ENCODE measurements at places on chromosomes 12 and 14.
A peak's percentile ranks its signal among the peaks of the same experiment; 100 is the strongest.

GRCh38 chr14:39396448-39396847 is 35.8 kb downstream of the FBXO33 start:
- DNase-seq = peak; percentile 28

DNA sequence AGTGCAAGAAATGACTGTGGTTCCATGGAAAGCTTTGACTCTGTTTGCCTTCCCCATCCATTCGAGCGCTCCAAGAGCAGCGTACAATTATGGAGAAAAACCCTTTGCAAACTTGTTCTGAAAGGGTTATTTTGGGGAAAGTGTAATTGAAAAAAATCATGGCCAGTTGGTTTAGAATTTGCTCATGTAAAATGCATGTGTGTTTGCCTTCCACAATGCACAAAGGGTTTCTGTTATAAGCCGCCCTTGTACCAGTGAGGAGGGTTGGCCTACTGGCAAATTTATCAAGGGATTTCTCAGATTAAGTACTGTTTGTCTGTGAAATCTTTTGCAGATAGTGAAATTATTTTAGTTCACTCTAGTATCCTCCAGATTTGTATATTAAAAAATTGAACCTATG is 62.7 kb upstream of the PELI2 start:
- DNase-seq = no peak

GRCh38 chr14:79438696-79439342 is 772.5 kb downstream of the DIO2 start:
- DNase-seq = no peak

- DNase-seq = no peak
These were observed 848.6 kb upstream of the LRFN5 start for GRCh38 chr14:40758076-40758475.

DNA sequence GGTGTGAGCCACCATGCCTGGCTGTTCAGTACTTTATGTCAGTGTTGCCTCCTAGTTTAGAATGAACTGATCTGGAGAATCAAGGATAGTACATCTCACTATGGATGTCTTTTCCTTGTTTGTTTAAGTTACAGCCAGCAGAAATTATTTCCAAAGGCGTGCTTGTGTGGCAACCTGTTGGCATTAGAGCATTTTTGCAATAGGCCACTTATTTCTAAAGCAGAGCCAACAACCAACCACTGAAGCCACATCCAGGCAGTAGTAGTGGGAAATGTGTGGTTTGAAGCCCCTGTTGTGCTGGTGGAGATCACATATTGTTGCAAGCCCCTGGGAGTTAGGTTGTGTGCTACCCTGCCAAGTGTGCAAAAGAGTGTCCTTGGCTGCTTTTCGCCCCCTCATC is 3.7 kb downstream of the ANO6 start:
- DNase-seq = no peak

- DNase-seq = peak; percentile 90
These were observed 77.1 kb upstream of the ACTN1 start for GRCh38 chr14:69055999-69056788.

GRCh38 chr14:23259426-23259825 is 21.7 kb downstream of the RNF212B start:
- DNase-seq = no peak

DNA sequence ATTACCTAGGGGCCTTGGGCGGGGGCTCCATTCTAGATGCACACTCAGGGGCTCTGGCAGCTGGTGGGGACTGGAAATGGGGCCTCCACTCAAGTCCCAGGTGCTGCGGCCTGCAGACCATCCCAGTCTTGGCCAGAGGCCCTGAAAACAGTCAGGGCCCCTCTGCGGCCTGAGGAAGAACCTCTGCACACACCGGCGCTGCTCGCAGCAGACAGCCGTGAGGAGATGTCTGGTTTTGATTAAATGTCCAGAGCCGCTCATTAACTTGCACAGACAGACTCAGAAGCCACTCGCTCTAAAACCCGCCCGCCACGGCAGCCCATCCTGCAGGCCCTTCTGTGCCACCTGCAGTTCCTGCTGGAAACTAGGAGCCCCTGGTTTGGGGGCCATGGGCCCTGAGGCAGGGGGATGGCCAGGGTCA is 36.4 kb upstream of the NCOR2 start:
- DNase-seq = no peak

DNA sequence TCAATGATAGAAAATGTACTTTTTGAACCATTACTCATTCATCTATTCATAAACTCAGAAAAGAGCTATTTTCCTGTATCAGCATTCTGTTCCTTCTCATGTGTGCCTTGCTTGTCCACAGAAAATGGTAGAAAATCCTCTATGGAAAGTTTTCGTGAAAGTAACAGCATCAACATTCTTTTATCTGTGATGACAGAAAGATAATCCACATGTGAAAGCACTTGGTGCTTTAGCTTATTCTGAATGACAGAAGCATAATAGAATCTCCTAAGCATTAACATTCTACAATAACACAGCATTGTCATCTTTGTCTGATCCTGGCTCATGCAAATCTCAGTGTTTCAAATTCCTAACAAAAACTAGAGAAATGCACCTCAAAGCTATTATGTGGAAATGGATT is 431.9 kb downstream of the ADAMTS20 start:
- DNase-seq = no peak

GRCh38 chr12:49264466-49264872 is 413 bp upstream of the TUBA1C start:
- DNase-seq = no peak

DNA sequence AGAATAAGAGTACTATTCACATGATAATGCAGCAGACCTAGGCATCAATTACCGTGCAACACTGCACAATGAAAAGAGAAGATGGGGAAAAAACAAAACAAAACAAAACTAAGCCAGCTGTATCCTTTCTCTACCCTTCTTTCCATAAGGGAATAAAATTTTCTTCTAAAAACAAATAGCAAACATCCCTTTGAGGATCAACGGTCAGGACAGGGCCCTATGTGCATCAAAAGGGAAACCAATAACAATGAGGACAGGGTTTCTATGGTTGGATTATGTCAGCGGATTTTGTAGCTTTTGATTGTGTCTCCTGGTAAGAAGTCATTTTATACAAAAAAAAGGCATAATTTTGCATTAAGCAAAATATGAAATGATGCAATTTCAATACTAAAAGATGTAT is 350.3 kb downstream of the SLC6A15 start:
- DNase-seq = no peak

DNA sequence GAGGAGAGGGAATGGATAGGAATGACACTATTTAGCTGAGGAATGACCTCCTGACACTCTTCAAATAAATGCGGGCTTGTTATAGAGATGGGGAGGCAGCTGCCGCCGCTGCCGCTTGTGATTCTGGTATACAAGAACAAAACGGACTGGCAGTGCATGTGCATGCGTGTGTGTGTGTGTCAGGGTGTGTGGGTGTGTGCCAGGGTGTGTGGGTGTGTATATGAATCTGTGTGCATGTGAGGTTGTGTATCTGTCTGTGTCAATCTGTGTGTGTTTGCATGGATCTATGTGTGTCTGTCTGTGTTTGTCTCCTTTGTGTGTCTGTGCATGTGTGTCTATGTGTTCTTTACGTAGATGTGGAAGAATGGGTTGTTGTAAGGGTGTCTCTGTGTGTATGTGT is 26.0 kb upstream of the LHX5 start:
- no peak for DNase-seq

DNA sequence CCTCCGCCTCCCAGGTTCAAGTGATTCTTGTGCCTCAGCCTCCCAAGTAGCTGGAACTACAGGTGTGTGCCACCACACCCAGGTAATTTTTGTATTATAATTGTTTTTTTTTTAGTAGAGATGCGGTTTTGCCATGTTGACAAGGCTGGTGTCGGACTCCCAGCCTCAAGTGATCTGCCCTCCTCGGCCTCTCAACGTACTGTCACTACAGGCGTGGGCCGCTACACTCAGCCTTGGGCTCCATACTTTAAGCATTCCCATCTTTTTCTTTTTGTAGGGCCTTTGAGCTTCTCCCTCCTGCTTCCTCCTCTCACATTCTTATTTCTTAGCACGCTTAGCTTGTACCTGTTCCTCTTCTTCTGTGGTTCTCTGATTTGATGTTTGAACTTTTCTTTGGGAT is 62.8 kb downstream of the SERPINA3 start:
- DNase-seq = no peak
